ENCODE measurements at places on chromosomes 11 and 22.

DNA sequence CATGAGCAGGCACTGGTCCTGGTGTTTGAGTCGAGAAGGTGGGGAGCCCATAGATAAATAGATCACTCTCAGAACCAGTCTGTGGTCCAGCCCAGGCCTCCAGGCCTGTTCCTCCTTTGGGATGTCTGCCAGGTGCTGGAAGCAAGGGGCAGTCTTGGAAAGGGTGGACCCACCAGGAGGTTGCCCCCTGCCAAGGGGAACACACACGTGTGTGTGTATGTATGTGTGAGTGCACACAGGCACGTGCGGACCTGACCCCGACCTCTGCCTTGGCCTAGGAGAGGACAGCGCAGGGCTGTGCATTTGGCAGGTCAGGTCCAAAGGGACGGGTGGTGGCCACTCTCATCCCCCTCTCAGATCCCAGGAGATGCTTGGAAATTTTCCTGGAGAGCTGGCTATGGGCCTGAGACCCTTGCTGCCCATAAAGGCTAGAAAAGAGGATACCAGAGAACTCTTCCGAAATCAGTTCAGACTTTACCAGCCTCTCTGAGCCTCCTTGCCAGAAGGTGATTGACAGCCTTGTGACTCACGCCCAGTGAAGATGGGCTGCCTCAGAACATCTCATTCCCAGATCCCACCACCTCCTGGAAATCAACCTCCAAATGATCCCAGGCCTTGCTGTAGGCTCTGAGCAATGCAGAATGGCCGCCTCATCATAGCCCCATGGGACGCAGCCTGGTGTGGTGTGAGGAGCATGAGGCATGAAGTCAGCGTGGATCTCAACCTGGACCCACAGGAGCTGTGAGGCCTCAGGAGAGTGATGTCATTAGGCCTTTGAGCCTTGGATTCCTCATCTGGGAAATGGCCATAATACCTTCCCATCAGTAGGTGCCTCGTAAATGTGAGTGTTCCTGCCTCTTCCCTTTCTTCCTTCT, 24.0 kb upstream of the CREB3L1 start:
- DNase-seq: no peak

DNA sequence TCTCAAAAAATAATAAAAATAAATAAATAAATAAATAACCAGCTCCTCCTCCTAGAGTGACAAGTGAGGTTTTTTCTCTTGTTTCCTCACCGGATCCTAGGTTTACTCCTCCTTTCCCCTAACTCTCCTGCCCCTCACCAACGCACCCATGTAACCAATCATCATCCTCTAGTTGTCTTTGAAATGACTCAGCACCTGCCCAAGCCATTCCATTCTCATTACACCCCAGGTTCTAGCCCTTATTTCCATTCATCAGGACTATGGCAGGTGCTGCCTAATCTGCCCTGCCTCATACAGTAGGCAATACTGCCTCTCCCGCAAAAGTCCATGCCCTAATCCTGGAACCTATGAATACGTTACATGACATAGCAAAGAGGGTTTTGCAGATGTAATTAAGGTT, 60.4 kb downstream of the BUD13 start:
- no peak for DNase-seq

GRCh38 chr11:8250981-8251615, 12.6 kb downstream of the LMO1 start:
- no peak for DNase-seq

GRCh38 chr11:116838321-116839084, 1.1 kb upstream of the APOA1 start:
- no peak for DNase-seq

- no peak for DNase-seq
Observed at GRCh38 chr11:123302751-123303195, 107.7 kb upstream of the CLMP start.

DNA sequence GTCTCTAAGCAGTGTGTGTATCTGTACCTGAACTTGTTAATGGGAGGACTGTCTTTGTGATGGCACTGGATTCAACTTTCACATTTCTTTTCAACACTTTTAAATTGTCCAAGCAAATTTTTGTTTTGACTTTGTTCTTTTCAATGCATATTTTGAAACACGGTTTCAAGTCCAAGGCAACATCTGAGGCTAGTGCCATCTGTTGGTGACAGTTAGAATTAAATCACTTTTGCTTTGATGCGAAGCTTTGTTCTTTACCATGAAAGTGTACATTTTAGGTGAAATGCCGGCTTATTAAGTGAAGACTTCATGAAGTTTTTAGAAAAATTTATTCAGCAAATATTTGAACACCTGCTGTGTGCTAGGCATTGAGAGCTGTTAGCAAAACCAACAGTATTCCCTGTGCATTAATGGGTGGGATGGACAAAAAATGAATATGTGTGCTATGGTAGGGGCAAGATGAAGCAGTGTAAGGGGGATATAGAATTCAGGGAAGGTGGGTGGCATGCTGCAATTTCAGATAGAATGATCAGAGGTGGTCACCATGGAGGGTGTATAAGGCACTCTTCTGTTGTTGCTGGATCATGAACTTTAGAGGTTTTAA, 70.2 kb downstream of the DDX10 start:
- DNase-seq: no peak

DNA sequence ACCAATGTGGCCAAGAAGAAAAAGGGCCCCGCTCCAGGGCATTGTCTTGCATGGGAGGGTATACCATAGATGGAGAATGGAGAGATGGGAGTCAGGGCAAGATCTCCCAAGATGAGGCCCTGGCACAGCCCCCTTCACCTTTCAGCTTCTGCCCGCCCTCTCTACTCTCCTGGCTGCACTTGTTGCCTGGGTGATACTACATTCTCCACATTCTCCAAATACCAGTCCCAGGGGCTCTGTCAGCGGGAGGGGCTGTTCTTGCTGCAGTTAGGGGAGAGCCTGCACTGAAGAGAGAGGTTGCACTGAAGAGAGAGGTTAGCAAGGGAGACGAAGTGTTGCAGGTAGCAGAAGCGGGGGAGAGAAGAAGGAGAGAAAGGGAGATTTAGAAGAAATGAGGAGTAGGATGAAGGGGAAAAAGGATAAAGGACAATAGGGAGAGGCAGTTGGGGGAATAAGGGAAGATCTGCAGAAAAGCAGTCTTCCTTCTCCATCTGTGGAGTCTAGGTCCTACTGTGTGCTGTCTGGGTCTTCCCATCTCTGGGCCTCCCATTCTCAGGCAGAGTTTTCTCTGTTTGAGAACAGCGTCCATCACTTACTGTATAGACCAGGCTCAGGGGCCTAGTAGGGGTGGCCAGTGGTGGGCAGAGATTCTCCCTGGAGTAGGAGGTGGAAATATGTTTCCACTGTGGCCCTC, 8.0 kb downstream of the PHLDB1 start:
- no peak for DNase-seq

- DNase-seq: no peak
Observed at GRCh38 chr11:36261094-36261493, 28.1 kb downstream of the COMMD9 start.

DNA sequence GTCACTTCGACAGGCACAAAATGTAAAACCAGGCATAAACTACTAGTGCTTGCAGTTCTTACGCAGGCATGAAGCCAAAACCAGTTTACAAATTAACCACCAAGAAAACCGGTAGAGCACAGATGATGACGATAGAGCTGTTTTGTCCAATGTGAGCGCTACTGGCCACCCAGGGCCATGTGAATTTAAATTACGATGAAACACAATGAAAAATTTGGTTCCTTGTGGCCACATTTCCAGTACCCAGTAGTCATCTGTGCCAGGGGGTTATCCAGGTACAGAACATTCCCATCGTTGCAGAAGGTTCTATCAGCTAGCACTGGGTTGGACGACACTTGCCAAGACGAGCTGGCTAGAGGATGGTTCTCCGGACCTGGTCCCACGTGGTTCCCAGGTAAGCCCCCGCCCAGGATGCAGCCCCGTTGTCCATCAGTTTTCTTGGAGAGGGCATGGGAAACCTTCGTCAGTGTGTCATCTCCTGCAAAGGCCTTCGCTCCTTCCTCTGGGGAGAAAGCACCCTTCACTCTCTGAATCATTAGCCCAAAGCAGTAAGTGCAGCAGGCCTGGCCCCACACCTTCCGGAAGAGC, 1.1 kb upstream of the CD81 start:
- DNase-seq: no peak

DNA sequence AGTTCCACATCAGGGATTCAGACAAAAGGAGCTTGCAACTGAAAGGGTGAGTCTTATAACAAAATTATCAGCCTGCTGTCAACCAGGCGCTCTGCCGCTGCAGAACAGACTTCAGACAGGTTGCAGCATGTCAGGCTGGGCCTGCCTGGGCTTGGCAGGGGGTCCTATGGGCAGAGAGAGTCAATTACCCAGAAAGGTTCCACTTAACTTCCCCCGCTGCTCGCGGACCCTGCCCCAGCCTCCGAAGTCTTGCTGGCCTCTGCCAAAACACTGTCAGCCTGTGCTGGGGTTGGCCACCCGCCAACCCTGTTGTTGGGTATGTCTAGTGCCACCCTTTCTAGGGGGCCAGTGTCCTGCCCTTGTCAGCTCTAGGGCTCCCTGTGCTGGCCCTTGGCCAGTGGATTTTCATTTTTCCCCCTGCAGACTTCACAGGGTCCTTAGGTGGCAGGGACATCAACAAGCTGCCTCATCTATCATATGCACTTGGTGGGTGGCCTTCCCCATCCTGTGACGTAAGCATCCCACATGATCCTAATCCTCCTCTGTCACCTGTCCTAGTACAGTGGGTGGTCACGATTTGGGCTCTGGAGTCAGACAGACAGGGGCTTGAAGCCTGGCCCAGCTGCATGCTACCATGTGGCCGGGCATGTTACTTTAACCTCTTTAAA, 166.5 kb upstream of the CADM1 start:
- no peak for DNase-seq

DNA sequence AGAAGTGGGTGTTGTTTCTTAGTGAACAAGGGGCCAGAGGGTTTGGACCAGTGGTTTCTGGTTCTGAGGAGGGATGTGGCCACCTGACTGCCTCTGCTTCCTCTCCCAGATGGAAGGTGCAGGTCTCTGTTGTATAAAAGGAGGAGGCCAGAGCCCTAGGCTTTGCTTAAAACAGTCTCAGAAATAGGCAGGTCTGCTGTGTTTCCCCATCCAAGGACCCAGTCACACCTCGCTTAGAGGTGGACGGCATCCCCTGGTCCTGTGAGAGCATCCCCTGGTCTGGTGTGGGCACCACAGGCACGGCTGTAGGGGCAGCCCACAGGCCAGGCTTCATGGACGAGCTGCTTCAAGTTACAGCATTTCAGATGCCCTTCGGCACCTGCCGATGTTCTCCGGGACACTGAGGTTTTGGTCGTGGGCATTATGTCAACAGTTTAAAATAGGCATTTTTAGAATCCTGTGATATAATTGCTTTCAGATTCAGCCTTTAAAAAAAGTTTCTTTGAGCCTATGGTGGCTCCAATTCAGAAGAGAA, 45.7 kb upstream of the SHANK2 start:
- DNase-seq: no peak

- DNase-seq: no peak
Observed at GRCh38 chr11:131866535-131867400, 496.4 kb downstream of the NTM start.

DNA sequence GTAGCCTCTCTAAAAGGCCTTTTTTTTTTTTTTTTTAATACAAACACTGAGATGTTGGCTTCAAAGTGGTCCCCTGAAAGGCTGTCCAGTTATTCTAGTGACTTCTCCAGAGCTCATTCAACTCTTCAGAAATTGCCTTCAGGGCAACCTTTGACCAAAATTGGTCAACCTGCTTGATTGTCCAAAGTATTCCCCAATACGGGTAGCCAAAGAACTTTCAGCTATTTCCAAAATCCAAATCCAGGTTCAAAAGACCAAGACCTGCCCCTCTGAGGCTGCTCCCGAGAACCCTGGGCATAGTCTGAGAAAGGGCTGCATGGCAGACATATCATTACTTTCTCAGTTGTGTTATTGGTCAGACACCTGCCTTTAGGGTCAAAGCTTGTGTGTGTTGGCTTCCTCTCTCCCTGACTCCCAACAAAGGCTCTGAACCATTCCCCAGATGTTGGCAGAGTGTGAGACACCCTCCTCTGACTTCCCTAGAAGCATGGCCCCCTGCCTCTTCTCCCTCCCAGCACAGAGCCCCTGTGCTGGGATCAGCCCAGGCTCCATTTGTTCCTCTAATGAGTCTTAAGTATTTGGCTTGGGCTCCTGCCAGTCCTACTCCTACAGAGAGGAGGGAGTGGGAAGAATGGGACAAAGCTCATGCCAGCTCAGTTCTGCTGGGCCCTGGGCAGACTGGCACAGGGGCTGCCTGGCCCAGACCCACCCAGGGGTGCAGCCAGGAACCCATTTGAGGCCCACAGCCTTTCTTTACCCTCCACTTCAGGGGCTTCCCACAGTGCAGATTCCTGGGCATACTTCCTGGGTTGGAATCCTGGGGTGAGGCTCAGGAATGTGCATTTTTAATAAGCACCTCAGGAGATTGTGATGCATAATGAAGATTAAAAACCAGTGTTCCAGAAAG, 30.3 kb downstream of the TNKS1BP1 start:
- no peak for DNase-seq

DNA sequence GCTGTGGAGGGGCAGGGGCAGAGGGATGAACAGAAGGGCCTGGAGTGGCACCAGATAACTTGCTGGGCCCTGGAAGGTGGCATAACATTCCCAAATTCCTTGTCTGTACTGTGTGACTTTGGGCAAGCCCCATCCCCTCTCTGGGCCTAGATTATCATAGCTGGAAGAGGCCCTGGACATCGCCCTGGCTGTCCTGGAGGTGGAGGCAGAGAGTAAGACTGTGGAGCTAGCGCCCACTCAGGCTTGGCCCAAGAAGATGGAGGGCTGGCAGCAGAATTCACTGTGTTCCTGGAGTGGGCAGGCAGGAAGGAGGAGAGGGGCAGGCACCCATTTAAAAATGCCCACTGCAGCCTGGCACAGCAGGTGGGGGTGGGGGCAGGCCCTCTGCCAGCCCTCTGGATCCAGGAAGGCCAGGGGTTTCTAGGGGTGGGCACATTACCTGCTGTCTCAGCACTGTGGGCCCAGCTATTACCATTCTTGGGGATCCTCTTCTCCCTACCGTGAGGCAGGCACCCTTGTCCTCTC, 22.6 kb downstream of the ARHGEF17 start:
- no peak for DNase-seq

DNA sequence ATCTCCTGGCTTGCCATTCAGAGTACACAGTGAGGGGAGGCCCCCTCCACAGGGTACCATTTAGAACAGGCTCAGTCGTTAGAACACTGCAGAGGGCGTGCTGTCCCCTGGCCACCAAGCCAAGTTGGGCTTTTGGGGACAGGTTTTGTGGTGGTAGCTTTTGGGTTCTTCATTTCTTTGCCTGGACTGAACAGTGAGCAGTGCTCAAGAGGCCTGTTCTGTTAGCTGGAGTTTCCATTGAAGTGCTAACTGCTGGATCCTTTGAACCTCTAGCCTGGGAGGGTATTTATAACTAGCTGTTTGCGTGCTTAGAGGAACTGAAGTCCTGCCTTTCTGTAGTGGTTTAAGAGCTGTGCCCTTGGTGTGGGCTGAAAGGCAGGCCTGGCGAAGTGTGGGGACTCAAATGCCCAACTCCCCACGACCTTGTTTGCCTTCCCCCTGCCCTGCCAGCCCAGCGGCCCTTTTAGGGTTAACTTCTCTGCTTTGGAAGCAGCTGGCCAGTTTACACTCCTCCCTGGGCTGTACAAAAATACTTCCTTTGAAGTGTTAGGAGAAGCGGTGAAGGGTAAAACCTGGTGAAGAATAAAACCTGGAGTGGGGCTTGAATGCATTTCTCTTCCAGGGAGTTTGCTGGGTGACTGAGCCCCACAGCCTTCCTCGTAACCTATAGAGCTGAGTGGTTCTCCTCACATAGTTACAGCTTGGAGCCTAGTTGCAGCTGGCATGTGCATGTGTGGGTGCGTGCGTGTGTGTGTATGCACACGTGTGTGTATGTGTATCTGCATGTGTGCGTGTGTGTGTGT, 34.6 kb downstream of the ZNRF3 start:
- no peak for DNase-seq

- no peak for DNase-seq
Observed at GRCh38 chr11:47143322-47143721, 33.4 kb downstream of the ARFGAP2 start.

- no peak for DNase-seq
Observed at GRCh38 chr11:75820645-75821044, 5.6 kb downstream of the UVRAG start.

Measured in stimulated activated CD8-positive, alpha-beta memory T cell treated with anti-CD3 and anti-CD28 coated beads, Interleukin-12 subunit alpha, Interleukin-12 subunit beta, amount 100 ng/mL, for 4 hours (primary cell).